ENCODE measurements at places on chromosomes 6 and 20.

DNA sequence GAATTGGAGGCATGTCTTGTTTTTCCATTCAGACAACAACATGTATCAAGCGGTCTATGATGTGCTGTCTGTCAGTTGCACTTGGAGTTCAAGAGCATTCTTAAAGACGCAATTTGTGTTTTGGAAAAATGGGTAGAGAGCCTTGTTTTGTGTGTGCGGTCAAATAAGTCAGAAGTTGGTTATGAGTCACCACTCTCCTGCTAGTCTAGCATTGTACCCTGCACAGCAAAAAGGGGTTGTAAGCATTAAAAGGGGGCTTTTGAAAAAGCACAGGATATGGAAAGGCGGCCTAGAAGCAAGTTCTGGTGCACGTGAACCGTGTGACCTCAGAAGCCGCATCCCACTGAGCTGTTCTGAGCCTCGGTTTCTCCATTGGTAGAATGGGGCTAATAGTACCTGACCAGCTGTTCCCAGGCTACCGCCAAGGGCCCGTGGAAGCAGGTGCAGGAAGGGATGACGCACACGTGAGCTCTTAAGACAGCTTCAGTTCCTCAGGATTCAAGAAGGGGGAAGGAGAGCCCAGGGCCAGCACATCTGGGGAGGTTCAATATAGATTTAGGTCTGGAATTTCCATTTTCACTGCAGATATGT lies 61.6 kb upstream of the SNX9 start:
- DNase-seq, result peak; percentile 54

- DNase-seq, result no peak
These were observed 177.9 kb downstream of the KIF16B start for GRCh38 chr20:16395366-16395765.

GRCh38 chr20:11712639-11713160 lies 205.0 kb upstream of the BTBD3 start:
- no peak for DNase-seq

DNA sequence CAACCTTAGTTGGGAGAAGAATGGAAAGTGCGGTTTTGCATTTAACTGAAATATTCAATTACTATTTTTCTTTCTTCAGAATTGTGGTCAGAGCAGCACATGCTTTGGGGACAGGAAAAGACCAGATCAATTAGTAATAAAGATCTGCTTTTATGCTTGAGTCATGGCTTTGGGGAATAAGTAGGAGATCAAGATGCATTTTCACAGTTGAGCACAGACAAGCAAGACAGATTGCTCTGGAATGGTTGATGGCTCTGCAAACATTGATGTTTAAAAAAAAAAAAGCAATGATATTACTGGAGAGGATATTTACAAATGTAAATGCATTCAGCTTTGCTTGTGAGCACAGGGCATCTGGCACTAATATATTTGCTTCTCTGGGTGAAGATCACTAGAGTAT lies 224.4 kb upstream of the SASH1 start:
- DNase-seq, result no peak

DNA sequence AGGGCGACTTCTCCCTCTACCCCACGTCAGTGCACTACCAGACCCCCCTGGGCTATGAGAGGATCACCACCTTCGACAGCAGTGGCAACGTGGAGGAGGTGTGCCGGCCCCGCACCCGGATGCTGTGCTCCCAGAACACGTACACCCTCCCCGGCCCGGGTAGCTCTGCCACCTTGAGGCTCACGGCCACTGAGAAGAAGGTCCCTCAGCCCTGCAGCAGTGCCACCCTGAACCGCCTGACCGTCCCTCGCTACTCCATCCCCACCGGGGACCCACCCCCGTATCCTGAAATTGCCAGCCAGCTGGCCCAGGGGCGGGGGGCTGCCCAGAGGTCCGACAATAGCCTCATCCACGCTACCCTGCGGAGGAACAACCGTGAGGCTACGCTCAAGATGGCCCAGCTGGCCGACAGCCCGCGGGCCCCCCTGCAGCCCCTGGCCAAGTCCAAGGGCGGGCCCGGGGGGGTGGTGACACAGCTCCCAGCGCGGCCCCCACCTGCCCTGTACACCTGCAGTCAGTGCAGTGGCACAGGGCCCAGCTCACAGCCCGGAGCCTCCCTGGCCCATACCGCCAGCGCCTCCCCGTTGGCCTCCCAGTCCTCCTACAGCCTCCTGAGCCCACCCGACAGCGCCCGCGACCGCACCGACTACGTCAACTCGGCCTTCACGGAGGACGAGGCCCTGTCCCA lies 57.5 kb upstream of the TMEM181 start:
- no peak for DNase-seq

GRCh38 chr6:44068607-44069296 lies 58.5 kb downstream of the MRPL14 start:
- no peak for DNase-seq

DNA sequence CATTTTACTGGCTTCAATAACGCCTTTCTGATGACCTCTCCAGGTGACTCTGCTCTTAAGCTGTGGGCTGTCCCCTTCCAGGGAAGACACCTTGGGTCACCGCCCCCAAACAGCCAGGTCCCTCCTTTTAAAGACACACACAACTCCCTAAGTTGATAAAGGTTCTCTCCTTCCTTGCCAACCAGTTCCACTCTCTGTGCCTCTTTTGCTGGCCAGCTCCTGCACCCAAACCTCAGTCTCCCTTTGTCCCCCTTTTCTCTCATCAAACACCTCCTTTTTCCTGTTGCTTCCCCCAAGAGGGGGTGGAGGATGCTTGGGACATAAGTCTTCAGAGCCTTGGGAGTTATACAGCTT lies 1.0 kb downstream of the NCOA6 start:
- DNase-seq, result peak; percentile 73

- DNase-seq, result no peak
These were observed 123.9 kb upstream of the FOXO3 start for GRCh38 chr6:108436771-108437170.

DNA sequence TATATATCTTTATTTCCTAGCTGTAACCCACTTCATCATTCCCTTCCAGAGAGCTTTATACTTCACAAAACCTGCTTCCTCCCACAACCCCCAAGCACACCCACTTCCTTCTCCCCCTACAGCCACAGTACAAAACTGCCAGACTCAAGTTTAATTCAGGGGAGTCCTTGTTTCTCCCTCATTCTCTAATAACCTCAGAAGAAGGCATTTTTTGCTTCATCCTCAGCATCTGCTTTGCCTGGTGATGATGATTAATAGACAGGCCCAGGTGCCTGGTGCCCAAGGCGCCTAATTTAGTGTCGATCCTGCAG lies 414.3 kb downstream of the KIF16B start:
- no peak for DNase-seq

GRCh38 chr6:26489996-26490964 lies 9.8 kb upstream of the BTN1A1 start:
- no peak for DNase-seq

DNA sequence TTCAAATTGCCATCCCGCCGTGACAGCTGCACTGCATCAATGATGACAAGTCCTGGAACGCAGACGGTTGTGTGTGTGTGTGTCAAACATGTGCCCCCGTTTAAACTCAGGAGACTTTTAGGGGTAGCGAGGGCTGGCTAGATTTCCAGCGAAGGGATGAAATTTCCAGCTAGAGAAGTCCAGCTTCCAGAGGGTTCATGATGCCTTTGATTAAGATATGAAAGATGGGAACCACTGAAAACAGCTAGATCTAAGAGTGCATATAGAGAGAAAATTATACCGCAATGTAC lies 644 bp downstream of the KIZ start:
- no peak for DNase-seq

DNA sequence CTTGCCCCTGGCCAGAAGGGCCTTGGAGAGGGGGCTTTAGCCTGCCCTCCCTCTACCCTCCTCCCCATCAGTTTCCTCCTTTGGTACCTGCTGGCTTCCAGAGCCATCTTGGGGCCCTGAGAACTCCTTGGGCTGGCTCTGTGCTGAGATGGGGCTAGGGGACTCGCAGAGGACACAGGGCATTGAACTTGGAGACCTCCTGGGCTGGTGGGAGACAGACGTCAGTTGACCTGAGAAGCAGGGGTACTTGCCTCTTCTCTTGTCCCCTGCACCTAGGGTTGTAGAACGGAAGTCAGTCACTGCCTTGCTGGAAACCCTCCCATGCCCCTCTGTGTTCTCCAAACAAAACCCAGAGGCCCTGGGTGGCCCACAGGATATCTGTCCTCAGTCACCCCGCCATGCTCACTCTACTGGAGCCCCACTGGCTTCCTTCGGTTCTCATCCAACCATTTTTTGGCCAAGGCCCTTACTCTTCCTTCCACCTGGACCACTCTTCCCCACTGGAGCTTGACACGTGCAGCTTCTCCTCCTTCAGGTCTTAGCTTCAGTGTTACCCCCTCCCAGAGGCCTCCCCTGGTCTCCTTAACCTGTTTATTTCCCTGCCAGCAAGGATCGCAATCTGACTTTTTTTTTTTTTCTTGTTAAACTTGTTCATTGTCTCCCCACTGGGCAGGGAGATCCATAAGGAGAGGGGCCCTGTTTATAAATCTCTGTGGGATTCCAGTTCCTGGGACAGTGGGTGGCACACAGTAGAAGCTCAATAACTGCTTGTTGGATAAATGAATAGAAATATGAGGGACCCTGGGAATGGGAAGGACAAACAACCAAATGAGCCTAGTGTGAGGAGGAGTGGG lies 971 bp downstream of the RBCK1 start:
- peak; percentile 25 for DNase-seq

- DNase-seq, result no peak
These were observed 135.4 kb downstream of the ZMYND8 start for GRCh38 chr20:47221036-47221625.

GRCh38 chr6:155260686-155261085 lies 3.1 kb upstream of the CLDN20 start:
- no peak for DNase-seq

DNA sequence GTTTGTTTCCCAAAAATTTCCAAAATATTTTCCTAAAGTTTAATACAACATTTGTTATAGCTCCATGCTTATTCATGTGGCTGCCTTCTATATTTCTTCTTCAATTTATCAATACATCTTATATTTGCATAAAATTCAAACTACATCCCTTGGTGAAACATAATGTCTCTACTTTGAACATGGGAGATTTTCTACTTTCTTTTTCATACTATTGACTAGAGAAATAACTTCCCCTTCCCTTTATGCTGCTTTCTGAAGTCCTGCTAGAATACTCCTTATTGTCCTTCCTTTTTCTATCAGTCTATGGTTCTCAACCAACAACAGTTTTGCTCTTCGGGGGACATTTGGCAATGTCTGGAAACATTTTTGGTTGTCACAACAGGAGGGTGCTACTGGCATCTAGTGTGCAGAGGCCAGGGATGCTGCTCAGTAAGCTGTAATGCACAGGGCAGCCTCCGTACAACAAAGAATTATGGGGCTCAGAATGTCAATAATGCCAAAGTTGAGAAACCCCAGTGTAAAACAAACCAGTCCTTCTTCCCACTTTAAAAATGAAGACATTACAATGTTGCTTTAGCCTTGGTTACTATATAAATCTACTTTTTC lies 29.9 kb downstream of the MKKS start:
- no peak for DNase-seq

DNA sequence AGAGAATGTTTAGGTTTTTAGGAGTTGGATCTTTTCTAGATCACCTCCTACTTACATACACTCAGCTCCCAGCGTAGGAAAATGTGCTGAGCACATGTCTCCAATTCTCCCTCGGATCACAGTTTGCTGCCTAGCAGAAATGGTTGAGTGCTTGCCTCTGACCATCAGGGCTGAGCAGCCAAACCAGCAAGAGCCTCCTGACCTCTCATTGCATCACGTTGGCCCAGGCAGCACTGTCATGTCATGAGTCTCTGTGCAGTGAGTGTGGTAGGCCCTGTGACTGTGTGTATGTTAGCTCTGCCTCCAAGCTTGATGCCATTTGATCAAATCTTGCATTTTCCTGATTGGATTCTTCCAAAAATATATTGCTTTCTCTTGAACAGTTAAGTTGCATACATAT lies 112.0 kb downstream of the LRRC1 start:
- no peak for DNase-seq

DNA sequence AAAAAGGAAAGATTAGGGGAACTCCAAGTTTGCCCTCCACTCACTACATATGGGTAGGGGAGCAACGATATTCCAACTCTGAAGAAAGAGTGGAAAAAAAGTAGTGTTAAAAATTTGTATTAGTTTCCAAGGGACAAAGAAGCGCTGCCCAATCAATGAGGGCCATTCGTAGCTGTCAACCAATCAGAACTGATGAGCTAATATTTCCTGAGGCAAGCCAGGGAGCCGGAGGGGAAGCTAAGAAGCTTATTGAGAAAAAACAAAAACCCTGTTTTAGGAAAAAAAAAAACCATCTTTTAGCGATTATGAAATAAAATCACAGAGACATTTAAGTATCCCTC lies 59.5 kb downstream of the TRIM38 start:
- peak; percentile 46 for DNase-seq

DNA sequence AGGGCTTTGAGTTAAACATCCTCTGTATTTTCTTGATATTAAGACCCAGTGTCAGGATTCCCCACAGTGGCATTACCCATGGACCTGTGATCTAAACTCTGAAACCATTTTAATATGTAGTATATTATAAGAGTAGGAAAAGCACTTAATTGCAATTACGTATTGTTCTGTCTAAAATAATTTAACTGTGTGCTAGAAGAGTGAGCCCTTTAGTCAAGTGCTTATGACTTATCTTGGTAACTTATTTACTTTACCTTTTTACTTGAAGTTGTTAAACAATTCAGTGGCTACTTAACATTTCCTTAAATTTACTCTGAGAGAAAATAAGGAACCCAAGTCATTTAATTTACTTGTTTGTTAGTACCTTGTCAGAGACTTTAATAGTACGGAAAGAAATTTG lies 173.6 kb downstream of the CDKAL1 start:
- no peak for DNase-seq

DNA sequence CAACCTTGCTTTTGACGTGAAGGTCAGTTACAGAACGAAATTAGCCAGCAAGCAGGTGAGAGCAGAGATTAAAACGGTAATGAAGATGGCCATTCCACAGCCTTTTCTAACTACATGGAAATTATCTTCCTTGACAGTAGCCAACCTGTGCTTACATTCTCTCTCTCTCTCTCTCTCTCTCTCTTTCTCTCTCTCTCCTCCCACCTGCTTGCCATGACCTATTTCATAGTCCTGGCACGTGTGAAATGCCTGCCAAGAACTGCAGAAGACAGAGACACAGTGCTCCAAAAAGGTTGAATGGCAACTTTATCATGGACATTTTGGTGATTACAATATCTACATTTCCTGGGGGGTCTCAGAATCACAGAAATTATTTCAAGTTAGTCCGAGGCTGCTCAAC lies 38.5 kb upstream of the SALL4 start:
- DNase-seq, result no peak

- DNase-seq, result no peak
These were observed 43.8 kb downstream of the PLN start for GRCh38 chr6:118591897-118592296.

GRCh38 chr6:163759542-163759941 lies 345.0 kb downstream of the QKI start:
- no peak for DNase-seq

DNA sequence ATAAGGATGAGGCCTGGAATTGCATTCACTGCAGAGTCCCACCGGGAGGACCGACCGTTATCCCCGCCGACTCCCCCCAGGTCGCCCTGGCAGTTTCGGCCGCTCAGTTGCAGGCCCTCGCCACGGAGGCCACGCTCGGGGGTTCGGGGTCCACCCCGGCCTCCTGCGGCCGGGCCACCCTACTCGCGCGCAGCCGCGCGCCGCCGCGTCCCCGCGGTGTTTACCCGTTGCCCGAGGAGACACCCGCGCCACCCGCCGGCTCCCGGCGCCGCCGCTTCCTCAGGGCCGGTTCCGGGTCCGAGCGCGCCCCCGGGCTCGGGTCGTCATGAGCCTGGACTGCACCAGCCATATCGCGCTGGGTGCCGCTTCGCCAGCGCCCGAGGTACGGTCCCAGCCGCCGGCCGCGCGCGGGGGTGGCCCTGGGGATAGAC lies at the start of gene CCDC170:
Gene CCDC170, plus strand, starts transcription at position 214 of the 431 bp plus-strand sequence. Its CDS starts 112 bp downstream, at position 326.
- no peak for DNase-seq
